ENCODE measurements at places on chromosomes 5 and 9.

DNA sequence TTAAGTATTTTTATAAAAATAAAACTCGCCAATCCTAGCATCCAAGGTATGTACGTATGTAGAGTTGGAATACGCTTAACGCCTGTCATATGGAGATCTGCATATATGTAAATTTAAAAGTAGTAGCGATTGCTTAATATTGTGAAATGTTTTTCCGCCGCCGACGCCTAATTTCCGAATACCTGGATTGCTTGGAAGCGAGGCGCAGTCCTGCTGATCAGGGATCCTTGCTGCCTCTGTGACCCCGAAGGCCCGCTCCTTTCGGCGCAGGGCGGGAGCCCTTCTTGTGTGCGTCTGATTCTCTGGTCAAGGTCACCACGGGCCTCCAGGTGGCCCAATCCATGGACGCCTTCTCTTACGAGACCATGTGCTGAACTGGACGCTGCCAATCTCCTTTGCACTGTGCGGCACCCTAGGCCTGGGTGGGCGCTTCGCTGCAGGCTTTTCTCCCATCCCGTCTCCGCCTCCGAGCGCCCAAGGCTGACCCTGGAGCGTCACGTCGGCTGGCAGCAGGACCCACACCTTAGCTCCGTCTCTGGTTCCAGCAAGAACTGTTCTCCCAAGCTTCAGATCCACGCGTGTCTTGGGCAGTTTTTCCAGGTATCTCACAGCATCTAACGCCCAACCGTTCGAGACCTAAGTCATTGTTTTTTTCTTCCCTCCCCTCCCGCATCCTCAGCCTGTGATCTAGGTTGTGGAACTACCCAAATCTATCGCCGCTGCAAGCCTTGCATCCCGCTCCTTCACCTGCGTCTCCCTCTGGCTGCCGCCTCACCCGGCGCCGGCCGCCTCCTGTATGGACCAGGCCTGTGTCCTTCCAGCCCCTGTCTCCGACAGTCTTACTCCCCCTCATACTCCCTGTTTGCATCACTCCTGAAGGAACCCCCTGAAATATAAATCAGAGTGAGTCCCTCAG lies 3.6 kb upstream of the TRIM41 start:
- no peak for DNase-seq
- no peaks in the 10 kb centered on the region for H3K27me3 ChIP-seq
- H3K4me1 ChIP-seq = no peaks in the 10 kb centered on the region

GRCh38 chr5:56632199-56632598 lies 183.2 kb upstream of the MAP3K1 start:
- H3K4me3 ChIP-seq = no peak overlapping the region
- peaks cover 6% of the 10 kb centered on the region for H3K4me1 ChIP-seq
- H3K36me3 ChIP-seq = no peaks in the 10 kb centered on the region
- no peak overlapping the region for H3K27ac ChIP-seq
- no peaks in the 10 kb centered on the region for H3K27me3 ChIP-seq

DNA sequence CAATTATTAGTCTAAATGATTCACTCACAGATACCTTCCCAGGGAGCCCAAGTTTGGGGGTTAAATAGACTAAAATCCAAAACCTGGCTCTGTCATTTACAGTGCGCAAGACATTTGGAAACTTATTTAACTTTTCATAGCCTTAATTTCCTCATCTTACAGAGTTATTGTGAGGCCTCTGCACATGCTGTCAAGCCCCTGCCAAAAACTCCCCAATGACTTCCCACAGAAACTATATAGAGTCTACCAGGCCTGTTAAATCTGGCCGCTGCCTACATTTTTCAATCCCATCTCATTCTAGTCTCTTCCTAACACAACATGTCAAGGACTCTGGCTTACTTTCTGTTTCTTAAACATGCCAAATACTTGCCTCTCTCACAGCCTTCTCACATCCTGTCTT lies 412.5 kb downstream of the ELAVL2 start:
- H3K27ac ChIP-seq = no peak overlapping the region
- H3K36me3 ChIP-seq = no peaks in the 10 kb centered on the region
- no peak for DNase-seq

- H3K27ac ChIP-seq = no peak overlapping the region
- H3K36me3 ChIP-seq = no peaks in the 10 kb centered on the region
- no peaks in the 10 kb centered on the region for H3K4me1 ChIP-seq
- no peak for DNase-seq
- H3K4me3 ChIP-seq = no peak overlapping the region
- H3K27me3 ChIP-seq = no peaks in the 10 kb centered on the region
These were observed 153.2 kb upstream of the MVB12B start for GRCh38 chr9:126173401-126173800.

GRCh38 chr5:14405267-14405666 lies 176.3 kb upstream of the OTULINL start:
- no peaks in the 10 kb centered on the region for H3K4me1 ChIP-seq
- H3K4me3 ChIP-seq = no peak overlapping the region
- no peak overlapping the region for H3K27ac ChIP-seq
- H3K27me3 ChIP-seq = no peaks in the 10 kb centered on the region

DNA sequence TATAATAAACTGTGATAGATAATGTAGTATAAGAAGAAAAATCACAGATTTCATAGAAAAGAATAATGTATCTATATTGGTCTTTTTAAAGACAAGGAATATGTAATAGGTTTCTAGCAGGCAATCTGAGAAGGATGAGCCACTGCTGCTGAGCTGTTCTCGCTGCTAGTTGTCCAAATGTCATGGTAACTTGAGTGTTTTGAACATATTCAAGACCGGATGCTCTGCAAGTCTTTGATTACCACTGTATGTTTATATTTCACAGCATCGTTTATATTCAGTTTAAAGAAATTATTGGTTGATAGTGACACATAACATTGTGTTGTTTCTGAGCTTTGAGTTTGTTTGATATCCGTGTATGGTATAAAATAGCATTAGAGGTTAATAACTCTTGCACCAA lies 9.6 kb downstream of the C5orf47 start:
- H3K4me1 ChIP-seq = no peaks in the 10 kb centered on the region
- no peak overlapping the region for H3K27ac ChIP-seq
- no peak overlapping the region for H3K4me3 ChIP-seq
- DNase-seq = no peak
- H3K36me3 ChIP-seq = no peaks in the 10 kb centered on the region
- no peaks in the 10 kb centered on the region for H3K27me3 ChIP-seq

DNA sequence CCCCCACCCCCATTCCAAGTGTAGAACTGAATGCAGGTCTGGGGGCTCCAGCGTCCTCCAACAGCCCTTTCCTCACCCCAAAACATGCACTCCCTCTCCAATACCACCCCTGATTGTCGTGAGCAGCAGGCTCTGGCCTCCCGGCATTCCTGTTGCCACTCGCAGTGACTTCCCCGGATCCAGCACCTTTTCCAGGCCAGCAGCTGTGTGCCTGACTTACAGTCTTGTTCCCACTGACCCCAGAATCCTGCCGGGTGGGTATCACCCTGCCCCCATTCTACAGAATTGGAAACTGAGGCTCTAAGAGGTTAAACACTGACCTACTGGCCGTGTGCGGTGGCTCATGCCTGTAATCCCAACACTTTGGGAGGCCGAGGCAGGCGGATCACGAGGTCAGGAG lies 127.2 kb downstream of the OLFM1 start:
- no peaks in the 10 kb centered on the region for H3K4me1 ChIP-seq
- no peaks in the 10 kb centered on the region for H3K36me3 ChIP-seq
- H3K27me3 ChIP-seq = no peaks in the 10 kb centered on the region
- H3K27ac ChIP-seq = no peak overlapping the region
- DNase-seq = no peak

- peak overlapping the region; percentile 81 for H3K27ac ChIP-seq
- DNase-seq = no peak
- peaks cover 24% of the 10 kb centered on the region for H3K4me1 ChIP-seq
- no peak overlapping the region for H3K4me3 ChIP-seq
These were observed 15.1 kb upstream of the TCF7 start for GRCh38 chr5:134099288-134099872.
